ENCODE measurements at places on chromosomes 2 and 18.

- peaks cover 5% of the 10 kb centered on the region for H3K27me3 ChIP-seq
- no peak overlapping the region for H3K4me3 ChIP-seq
- no peak for DNase-seq
- H3K27ac ChIP-seq = no peak overlapping the region
- H3K4me1 ChIP-seq = no peaks in the 10 kb centered on the region
Observed at GRCh38 chr2:219733746-219734145, 106.3 kb downstream of the SLC4A3 start.

DNA sequence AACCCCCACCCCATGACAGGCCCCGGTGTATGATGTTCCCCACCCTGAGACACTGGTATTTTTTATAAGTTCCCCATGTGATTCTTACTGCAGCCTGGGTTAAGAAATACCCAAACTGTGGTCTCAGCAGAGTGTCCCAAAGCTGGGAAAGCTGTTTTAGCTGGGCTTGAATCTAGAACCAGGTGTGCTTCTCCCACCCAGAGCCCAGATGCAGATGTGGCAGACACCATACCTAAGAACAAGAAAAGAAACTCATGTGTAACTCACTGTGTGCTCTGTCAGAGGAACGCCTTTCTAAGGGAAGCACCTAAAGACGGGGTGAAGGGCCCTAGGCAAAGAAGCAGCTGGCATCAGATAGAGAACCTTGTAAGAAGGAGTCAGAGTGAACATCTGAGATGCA lies 23.9 kb downstream of the DOK1 start:
- no peaks in the 10 kb centered on the region for H3K27me3 ChIP-seq
- H3K36me3 ChIP-seq = no peaks in the 10 kb centered on the region

DNA sequence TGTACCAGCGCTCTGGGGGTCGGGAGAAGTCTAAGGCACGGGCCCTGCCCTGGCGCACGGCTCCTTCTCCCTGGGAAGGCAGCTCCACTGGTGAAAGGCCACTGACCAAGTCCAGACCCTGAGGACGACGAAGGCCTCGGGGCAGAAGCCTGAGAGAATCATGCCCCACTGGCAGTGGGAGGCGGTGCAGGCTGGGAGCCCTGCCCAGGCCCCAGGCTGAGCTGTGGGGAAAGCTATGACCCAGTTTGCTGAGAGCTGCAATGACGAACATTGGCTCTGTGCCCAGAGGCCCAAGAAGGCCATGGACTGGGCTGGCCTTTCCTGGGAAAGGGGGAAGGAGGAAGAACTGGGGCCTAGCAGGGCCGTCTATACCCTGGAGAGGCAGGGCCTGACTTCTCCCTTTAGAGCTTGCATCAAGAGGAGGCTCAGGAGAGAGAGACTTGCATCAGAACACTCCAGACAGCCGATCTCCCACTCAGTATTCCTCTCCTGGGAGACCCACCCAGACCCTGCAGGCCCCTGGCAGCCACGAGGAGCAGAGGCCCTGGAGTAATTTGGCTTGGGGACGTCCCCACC lies 32.9 kb downstream of the HS1BP3 start:
- H3K4me1 ChIP-seq = no peaks in the 10 kb centered on the region
- no peak for DNase-seq
- H3K4me3 ChIP-seq = no peak overlapping the region
- no peak overlapping the region for H3K27ac ChIP-seq
- no peaks in the 10 kb centered on the region for H3K27me3 ChIP-seq

- H3K4me1 ChIP-seq = peaks cover 9% of the 10 kb centered on the region
- H3K4me3 ChIP-seq = no peak overlapping the region
Observed at GRCh38 chr2:105237045-105237765, 4.3 kb upstream of the GPR45 start.

DNA sequence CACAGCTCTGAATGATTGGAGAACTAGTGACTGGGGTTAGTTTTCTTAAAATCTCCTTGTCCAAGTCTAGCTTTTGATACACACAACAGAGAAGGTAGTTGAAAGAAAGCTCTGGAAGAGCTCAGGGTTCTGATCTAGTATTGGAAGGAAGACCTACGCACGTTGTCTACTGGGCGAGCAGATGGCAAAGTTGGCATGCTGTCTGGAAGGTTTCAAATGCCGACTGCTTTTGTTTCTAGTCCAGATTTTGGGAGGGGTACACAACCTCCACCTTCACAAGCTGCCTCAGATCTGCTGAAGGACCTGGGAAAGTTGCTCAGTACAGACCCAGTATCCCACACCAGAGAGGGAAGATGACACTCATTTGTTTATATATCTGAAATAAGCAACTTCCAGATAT lies 507.3 kb downstream of the RNF144A start:
- no peak for DNase-seq
- peaks cover 6% of the 10 kb centered on the region for H3K36me3 ChIP-seq
- H3K4me3 ChIP-seq = no peak overlapping the region
- H3K27ac ChIP-seq = no peak overlapping the region

Measured in activated T-helper 1 cell treated with anti-CD3 and anti-CD28 coated beads, Interleukin-12 subunit alpha, Interleukin-12 subunit beta, Interleukin-2, Interleukin-4 antibody, amounts not matched to agents 30 ng/mL and 10 ng/mL and 1 ng/mL, durations not matched to agents 14 hours and 24 hours and 36 hours (primary cell).